Esophagus muscularis mucosa (tissue), 4 donors: ENCODE measurements at places on chromosomes 5 and 9. TPM values are rescaled to one million over a fixed set of nuclear protein-coding genes. Genes with fewer than 3 reads are reported as not detected.

C5orf52 gene
- not detected for total RNA-seq

RETREG1 gene
- total RNA-seq = 7.5 TPM

AHRR gene
- total RNA-seq = 0.42 TPM

RAB3C gene
- total RNA-seq = 9.6 TPM

LCN12 gene
- not detected for total RNA-seq

CNTNAP3B gene
- 60.9 TPM for total RNA-seq

ADRB2 gene
- 4.6 TPM for total RNA-seq

STPG3 gene
- not detected for total RNA-seq

LPAR1 gene
- total RNA-seq = 53.2 TPM

IL5 gene
- total RNA-seq = not detected

CDHR2 gene
- not detected for total RNA-seq

PRRC1 gene
- total RNA-seq = 29.0 TPM

CARD6 gene
- 8.5 TPM for total RNA-seq

CDH6 gene
- 3.0 TPM for total RNA-seq

DAB2 gene
- 57.3 TPM for total RNA-seq

SPINK4 gene
- total RNA-seq = not detected

ANKDD1B gene
- 0.83 TPM for total RNA-seq

DMRTA1 gene
- total RNA-seq = 4.5 TPM

SLC4A9 gene
- total RNA-seq = not detected

PPP3R2 gene
- total RNA-seq = 0.06 TPM

FBXO4 gene
- total RNA-seq = 7.6 TPM

IL12B gene
- not detected for total RNA-seq

ACTBL2 gene
- not detected for total RNA-seq

DNM1 gene
- 27.0 TPM for total RNA-seq

NTNG2 gene
- total RNA-seq = 2.9 TPM

GADD45G gene
- total RNA-seq = 44.0 TPM

GRM6 gene
- not detected for total RNA-seq

OSMR gene
- 39.2 TPM for total RNA-seq

FBP1 gene
- total RNA-seq = 1.8 TPM

NDUFA8 gene
- total RNA-seq = 55.7 TPM

MRPS27 gene
- total RNA-seq = 45.1 TPM

TMEM161B gene
- 11.9 TPM for total RNA-seq

NR3C1 gene
- 79.2 TPM for total RNA-seq

UBE2QL1 gene
- total RNA-seq = 1.6 TPM

PAEP gene
- total RNA-seq = not detected

ZDHHC11 gene
- 13.5 TPM for total RNA-seq

ADRA1B gene
- 2.8 TPM for total RNA-seq

LRRC19 gene
- not detected for total RNA-seq

REEP2 gene
- total RNA-seq = 38.8 TPM

KCNV2 gene
- total RNA-seq = not detected

IFNA17 gene
- total RNA-seq = not detected

BTNL8 gene
- 0.58 TPM for total RNA-seq

ADAMTS12 gene
- 5.0 TPM for total RNA-seq
